ENCODE measurements at places on chromosomes 3 and 15.

GRCh38 chr3:191260431-191261303 lies 61.6 kb downstream of the OSTN start:
- DNase-seq: no peak

- no peak for DNase-seq
Observed at GRCh38 chr15:66820481-66821176, 118.6 kb downstream of the SMAD6 start.

DNA sequence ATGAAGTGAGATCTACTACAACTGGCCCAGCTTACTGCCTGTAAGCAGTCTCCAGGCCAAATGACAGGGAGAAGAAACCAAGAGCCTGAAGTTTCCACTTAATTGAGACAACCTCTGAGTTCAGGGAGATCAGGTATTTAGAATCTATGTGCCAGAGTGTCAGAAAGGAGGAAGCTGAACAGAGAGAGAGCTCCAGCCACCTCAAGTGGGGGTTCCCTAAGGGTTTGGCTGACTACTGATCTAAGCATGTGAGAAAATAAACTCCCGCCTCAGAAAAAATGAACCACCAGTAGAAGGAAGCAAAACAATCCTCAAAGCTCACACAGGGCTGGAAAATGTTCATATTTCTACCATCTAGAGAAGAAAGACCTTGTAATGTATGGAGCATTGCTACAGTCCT lies 25.0 kb downstream of the ADAM10 start:
- DNase-seq: no peak

- DNase-seq: no peak
Observed at GRCh38 chr3:63976161-63976871, 47.0 kb downstream of the PSMD6 start.

- no peak for DNase-seq
Observed at GRCh38 chr3:4586381-4586780, 93.2 kb downstream of the ITPR1 start.

- DNase-seq: no peak
Observed at GRCh38 chr3:141575879-141576743, 89.3 kb downstream of the RASA2 start.

DNA sequence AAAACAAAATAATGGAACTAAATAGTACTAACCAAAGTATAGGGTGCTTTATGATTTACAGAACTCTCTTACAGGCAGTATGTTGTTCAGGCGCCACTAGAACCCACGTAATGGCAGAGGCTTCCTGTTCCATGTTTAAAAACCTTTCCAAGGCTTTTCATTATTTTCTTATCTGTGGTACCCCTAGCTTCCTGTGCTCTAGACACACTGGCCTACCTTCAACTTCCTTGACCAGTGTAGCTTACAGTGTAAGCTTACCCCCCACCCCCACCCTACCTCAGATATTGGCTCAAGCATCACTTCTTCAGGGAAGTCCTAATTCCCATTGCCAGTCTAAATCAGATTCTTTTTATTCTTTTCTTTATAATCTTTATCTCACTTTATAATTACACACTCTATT lies 2.9 kb downstream of the NR2C2 start:
- DNase-seq: no peak

DNA sequence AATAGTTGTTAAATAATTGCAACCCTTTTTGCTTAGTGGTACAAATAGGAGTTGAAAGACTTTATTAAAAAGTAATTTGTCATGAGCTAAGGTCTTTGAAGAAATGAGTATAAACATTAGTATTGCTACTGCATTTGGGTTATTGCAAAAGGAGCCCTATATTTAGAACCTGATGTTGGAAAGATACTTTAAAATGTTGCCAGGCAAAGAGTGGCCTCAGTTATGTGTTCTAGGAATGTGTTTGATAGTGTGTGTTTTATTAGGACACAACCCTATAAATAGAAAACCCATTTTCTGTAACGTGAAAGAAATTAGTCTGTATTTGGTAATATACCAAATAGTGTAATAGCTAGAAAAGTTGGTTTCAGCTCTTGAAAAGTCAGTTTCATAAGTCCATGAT lies 10.7 kb downstream of the VPS8 start:
- DNase-seq: no peak

DNA sequence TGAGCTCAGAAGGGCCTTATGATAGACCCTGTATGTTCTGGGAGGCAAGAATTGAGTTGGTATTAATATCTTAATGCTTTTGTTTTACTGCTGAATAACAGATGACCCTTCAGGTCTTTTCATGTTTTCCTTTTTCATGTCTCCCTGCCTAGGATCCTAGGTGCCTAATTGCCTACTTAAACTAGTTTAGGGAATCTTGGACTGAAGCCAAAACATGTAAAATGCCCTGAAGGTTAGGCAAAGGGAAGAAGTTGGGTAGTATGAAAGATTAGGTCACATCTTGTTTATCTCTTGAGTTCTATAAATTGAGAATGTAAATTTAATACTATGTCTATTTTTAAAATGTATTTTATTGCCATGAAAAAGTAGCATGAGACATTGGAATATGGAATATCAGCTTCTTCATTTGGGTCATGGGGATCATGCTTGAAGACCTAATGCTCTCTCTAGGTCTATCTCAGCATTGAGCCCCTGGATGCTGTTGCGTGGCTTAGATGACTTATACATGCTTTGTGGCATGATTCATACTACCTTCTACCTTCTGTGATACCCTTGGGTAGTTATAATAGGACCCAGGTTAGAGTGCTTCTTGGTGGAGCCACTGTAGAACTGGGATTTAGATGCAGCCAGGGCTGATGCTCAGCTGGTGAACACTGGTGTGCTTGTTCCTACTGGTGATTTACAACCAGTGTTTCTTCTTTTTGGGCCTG lies 26.4 kb downstream of the RBM6 start:
- no peak for DNase-seq

DNA sequence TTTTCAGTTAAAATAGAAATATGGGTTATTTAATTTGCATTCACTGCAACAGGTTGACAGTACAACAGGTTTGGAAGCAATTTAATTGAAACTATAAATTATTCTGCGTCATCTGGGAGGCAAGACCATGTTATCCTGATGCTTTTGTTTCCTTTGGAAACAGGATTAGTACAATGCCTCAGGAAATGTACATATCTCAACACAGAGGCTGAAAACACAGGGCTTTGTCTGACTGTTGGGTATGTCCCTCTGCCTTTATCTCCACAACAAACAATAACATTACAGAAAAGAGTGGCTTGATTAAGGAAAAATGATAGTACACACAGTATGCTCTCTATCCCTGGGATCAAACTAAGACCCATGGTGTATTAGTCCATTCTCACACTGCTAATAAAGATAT lies 95.7 kb downstream of the KCNMB2 start:
- no peak for DNase-seq

DNA sequence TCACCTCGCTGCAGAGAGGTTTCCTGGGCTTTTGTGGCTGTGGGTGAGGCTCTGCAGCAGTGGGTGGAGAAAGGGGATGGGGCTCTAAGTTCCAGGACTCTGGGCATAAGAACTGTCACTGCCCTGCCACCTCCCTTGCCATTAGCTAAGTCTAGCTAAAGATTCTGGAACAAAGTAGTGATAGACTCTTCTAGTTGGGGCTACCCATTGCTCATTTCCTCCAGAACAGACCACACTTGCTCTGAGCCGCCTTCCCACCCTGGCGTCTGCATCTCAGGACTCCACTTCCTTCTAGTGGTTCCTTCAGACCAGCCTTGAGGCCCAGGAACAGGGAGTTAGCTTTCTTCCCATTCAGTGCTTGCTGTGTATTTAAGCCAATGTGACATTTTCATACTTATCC lies 7.5 kb downstream of the ARHGAP31 start:
- DNase-seq: no peak

DNA sequence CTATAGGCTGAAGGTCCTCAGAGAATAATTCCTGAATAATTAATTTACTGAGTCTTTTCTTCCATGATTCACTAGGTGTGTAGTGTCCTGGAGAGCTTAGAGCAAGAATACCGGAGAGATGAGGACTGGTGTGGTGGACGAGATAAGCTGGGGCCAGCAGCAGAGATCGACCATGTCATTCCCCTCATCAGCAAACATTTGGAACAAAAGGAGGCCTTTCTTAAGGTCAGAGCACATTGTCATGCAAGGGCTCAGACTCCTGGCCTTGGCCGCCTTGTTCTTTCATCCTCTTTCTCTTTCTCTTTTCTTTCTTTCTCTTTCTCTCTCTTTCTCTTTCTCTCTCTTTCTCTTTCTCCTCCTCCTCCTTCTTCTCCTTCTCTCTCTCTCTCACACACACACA lies 291.4 kb upstream of the UMPS start:
- DNase-seq: no peak

DNA sequence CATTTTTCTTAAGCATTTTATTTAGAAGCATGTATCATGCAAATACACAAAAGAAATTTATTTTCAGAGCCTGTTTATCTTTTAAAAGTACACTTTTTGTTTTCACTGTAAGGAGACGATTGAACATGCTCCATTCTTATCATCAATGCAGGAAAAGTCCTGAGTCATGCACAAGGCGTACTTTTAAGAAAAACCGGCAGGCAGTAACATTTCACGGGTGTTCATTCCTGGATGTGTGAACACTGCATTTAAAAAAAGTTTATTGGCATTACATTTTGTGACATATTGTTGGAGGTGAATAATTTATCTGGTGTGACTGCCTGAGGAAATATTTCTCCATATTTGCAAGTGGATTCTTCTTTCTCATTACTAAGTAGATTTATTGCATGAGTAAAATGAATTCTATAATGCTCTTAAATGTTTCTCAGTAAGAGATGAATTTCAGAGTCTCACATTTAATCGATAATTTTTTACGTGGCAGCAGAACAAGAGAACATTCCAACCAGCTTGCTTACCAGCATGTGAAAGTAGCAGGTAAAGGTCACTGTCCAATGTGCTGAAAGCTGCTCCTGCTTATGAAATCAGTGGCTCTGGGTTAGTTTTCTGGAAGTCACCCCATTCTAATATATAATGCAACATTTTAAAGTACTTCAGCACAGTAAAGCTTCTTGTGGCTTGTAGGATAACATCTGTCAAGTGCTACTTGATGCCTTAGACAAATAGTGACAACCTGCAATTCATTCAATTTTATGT lies 87.0 kb downstream of the SV2B start:
- DNase-seq: no peak

DNA sequence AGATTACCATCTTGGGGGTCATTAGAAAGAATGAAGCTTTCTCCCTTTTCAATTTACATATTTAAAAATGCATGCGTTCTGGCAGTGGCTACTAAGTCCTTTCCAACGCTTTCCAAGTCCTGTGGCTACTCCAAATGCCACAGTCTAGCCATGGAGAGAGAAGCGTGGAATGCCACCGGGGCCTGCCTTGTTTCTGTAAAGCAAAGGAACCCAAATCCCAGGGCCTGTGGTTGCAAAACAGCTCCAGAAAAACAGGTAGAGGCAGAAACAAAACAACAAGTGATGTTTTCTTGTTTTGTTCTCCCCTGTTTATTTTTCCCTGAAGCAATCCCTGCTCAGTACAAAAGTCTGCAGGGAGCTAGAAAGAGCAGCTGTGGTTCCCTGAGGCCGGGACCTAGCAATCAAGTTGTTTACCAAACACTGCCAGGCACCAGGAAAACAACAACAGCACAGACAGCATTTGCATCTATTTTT lies 85.5 kb downstream of the FOXP1 start:
- DNase-seq: no peak

DNA sequence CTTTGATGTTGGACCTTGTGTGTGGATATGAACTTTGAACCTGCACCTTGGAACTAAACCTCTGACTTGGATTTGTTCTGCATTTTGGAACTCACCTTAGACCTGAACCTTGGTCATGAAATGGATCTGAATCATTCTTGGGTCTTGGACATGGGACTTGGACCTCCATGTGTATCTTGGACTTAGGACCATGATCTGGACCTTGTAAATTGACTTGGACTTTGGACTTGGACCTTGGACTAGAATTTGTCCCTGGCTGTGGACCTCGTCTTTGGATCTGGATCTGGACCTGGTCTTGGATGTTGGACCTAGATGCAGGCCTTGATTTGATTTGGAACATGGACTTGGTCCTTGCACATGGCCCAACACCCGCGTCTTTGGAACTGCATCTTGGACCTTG lies 45.4 kb downstream of the ZNF589 start:
- no peak for DNase-seq

DNA sequence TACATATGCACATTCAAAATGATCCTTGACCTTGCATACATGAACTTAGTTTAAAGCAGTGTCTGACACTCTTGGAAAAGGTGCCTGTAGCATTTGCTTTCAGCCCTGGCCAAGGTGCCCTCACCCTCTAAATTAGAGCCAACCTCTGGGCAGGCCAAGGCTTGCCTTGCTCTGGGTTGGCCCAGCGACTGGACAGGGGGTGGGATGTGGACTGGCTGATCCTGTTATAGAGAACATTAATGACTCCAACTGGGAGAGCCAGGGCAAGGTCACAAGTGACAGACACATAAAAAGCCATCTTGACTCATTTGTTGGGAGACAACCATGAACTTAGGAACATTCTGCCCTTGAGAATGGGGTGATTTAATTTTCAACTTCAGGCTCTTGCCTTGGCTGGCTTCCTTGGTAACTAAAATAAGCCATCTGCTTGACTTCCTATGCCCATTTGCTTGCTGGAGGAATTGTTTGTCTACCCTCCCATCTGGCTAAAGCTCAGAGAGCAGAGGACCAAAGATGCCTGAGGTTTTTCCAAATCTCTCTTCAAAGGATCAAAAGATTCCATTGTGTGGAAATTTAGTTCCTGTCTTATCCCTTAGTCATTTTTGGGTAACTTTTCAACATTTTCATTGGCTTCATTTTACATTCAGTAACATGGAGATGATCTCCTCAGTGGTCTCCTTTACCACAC lies 403.7 kb downstream of the SOX2 start:
- no peak for DNase-seq

DNA sequence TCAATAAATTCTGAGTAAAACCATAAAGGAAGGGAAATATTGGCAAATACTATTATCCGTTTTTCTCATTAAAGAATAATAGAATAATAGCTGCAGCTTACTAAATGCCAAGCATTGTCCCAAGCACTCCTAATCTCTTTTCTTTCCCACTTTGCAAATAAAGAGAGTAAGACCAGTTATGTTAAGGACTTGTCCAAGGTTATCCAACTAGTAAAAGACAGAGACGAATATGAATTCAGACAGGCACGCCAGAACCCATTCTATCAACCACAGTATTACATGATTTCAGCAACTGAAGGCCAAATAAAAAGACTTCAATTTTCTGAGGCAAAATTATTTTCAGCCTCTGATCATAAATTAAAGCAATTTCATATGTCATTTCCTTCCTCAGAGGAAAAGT lies 235.5 kb downstream of the STAG1 start:
- no peak for DNase-seq

DNA sequence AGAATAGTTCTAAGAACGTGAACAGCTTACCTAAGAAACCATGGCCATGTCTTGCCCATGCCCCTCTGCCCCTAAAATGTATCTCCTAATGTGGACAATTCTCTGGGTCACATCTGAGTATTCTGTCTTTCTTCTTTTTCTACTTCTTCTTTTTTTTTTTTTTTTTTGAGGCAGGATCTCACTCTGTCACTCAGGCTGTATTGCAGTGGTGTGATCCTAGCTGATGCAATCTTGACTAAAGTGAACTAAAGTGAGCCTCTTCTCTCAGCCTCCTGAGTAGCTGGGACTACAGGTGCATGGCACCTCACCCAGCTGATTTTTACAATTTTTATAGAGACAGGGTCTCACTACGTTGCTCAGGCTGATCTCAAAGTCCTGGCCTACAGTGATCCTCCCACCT lies 204.8 kb upstream of the ZPLD1 start:
- DNase-seq: no peak

Data from activated naive CD4-positive, alpha-beta T cell treated with anti-CD3 and anti-CD28 coated beads, Interleukin-2, amount 50 U/mL, for 16 hours (primary cell).